ENCODE measurements at places on chromosomes 4 and X.

GRCh38 chr4:88285235-88285653 lies 883 bp upstream of the PPM1K start:
- no peak for DNase-seq

DNA sequence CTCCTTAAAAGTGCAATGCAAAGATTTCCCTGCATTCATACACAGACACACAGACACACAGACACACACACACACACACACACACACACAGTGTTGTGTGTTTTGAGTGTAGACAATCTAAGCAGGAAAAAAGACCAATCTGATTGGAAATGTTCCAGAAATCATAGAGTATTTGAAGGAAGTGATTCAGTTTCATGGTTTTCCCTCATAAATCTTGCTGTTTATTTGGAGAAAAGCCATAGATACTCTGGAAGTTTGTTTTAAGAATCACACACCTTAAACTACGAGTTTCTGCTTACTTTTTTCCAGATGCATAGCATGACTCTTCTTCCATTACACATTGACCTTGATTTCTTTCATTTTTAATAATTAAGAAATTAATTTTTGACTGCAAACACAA lies 298.5 kb upstream of the BMP3 start:
- DNase-seq = no peak

DNA sequence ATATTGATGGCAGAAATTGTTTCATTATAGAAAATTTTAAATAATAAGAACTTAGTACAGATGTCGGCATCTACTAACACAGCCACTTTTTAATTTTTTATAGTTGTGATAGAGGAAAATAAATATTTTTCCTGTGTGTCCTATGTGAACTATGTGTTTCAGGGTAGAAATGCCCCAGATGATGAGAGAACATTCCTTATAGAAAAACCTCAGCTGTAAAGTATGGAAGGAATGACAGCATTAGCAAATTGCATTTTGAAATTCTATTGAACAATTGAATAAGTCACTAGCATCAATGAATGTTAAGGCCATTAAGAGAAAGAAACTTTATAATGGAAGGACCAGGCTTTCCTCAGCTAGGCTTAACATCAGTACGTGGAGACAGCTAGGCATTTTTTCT lies 149.2 kb downstream of the CFAP299 start:
- DNase-seq = no peak

DNA sequence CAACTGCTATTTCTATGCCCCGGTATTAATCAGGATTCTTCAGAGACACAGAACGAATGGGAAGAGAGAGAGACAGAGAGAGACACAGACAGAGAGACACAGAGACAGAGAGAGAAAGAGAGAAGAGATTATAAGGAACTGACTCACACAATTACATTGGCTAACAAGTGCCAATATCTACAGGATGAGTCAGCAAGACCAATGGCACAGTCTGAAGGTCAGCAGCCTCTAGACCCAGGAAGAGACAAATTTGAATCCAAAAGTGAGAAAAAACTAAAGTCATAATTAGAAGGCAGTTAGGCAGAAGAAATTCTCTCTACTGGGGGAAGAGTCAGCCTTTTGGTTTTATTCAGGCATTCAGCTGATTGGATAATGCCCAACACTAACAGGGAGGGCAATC lies 187.3 kb downstream of the MAB21L2 start:
- DNase-seq = no peak

DNA sequence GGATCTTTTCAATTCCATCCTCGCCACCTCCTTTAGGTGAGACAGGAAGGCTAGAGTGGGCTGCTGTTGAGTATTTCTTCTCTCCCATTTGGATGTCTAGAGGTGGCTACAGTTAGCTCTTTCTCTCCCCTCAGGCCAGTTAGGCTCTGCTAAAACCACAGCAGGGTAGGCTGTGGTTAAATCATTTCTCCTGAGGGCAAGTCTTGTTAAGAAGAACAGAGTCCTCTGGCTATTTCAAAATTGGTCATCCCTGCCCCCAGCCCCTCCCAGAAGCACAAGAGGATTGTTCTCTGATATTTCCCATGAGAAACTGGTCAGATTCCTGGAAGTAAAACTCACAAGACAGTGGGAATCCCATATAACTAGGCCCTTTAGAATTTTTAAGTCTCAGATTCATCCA lies 1359.5 kb downstream of the TECRL start:
- no peak for DNase-seq

- DNase-seq = no peak
Observed at GRCh38 chrX:134685668-134686067, 27.4 kb upstream of the PLAC1 start.

GRCh38 chrX:123185721-123186120 lies 1.6 kb downstream of the GRIA3 start:
- DNase-seq = no peak

DNA sequence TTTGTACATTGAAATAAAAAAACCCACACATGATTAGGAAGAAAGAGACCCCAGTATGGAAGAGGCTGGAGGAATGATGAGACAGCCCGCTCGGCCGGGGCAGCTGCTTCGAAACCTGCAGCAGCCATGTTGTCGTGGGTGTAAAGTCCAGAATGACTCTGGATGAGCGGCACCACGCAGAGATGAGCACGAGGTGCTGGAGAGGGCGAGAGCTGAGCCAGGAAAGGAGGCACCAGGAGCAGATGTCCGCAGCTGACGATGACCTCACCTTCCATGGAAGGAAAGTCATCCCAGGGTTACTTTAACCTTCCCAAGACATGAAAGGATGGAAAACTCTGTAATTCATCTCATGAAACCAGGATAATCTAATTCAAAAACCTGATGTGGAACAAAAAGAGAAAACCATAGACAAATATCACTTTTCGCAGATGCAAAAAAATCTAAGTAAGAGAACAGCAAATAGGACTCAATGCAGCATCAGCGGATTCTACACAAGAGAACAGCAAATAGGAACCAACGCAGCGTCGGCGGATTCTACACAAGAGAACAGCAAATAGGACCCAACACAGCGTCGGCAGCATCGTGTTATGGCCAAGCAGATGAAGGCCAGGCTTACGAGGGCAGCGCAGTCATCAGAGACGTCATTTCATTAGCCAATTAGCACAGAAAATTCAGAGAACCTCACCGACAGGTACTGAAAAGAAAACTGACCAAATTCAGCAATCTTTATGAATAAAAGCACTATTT lies 25.9 kb upstream of the SPON2 start:
- no peak for DNase-seq

DNA sequence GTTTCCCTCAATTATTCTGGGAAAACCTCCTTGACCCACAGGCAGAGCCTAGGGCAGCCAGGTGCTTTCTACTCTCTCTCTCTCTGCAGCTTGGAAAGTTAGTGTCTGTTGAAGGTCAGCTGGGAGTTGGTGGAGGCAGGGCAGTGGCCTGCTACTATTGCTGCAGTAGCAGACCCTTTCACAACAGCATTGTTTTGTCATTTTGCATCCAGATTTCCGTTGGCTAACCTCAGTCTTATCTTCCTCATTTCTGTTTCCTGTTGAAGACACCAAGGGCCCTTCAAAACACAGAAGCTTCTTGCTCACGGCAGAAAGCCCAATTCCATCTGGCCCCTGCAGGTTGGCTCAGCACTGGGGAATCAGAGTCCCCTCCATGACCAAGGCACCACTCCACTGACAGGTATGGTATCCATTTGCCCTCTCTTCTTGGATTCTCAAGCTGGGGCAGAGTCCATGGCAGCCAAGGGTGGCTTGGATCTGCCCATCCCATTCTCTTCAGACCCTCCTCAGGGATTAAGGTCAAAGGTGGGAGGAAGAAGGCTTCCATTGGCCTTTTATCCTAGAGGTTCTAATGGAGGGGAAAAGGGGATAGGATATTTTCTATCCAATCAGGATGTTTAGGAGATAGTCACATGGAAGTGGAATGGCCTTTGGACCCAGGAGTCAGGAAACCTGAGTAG lies 24.6 kb downstream of the VSIG4 start:
- DNase-seq = peak; percentile 99

- DNase-seq = no peak
Observed at GRCh38 chrX:118047446-118048186, 69.0 kb downstream of the KLHL13 start.

- no peak for DNase-seq
Observed at GRCh38 chrX:29627833-29628232, 587.5 kb upstream of the MAGEB2 start.

GRCh38 chrX:64350521-64350920 lies 44.7 kb downstream of the MTMR8 start:
- DNase-seq = no peak

All from KBM-7 (cell line).